ENCODE measurements at places on chromosomes 1 and 21.

DNA sequence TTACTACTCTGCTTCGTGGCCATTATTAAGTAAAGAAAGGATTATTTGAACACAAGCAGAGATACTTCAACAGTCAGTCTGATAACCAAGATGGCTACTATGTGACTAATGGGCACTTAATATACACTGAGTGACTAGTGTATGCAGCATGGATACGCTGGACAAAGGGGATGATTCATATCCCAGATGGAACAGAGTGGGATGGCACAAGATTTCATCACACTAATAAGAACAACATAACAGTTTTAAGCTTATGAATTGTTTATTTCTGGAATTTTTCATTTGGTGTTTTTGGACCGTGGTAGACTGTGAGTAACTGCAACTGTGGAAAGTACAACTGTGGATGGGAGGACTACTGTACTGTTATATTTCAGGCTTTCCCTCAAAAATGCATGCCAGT, 9.4 kb downstream of the ZCCHC17 start:
- DNase-seq: no peak

GRCh38 chr1:155106862-155107261, 20.8 kb upstream of the EFNA1 start:
- no peak for DNase-seq

DNA sequence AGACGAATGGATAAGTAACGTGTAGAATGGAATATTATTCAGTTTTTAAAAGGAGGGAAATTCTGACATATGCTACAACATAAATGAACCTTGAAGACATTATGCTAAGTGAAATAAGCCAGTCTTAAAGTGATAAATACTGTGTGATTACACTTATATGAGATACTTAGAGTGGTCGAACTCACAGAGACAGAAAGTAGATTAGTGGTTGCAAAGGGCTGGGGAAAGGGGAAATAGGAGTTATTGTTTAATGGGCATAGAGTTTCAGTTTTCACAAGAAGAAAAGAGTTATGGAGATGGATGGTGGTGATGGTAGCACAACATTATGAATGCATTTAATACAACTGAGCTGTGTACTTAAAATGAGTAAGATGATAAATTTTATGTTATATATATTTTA, 14.7 kb upstream of the AHCYL1 start:
- DNase-seq: no peak

DNA sequence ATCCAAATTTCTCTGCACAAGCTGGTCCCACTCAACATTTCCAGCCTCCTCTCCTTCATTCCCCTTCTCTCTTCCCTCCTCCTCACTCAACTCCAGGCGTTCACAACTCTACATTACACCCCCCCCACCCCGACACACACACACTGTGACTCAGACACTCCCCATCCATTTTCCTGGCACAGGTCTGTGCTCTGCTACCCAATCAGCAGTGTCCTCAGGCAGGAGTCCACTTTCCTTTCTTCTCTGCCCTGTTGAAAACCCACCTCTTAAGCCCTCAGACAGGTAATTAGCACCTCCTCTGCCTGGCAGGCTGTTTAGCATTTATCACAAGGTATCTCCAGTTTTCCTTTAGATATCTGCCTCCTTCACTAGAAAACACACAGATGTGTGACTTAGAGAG, 8.8 kb upstream of the LMX1A start:
- no peak for DNase-seq

DNA sequence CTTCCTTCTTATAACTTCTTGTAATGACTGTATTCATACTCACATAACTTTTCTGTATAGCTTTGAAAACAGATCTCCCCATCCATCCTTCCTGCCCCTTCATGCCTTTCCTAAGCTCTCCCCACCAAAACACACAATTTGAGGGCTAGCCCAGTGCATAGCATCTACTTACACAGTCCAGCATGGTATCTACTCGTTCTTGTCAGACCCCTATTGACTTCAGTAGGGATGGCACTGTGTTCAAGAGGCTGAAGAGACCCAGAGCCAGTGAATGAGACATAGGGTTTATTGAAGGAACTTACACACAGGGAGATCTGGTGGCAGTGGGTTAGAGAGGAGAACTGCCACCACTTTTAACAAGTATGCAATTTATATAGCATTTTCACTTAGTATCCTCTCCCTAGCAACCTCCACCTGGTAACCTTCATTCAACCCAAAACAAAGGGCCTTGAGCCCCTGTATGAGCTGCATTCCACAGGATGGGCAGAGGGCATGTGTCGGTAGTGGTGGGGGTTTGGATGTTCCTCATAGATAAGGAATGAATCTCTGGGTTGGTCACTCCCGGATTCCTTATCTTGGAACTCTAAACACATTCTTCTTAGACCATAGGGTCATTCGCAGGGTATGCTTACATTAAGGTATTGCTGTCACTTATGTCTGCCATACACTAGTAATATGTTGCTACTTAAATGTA, 64.9 kb upstream of the GNG12 start:
- no peak for DNase-seq

DNA sequence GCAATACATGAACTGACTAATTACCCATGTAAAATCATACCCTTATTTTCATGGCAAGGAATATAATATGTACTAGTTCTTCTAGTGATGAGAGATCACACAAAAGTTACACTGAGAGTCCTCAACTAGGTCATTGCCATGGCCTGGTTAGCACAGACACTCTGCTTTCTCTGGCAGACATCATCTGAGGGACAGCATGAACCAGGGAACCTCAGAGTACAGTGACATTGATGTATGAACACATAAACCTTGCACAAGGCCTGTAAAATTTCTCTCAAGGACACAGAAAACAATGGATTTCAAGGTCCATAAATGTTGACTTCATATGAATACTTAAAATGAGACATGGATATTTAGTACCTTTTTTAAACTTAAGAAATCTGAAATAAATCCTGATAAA, 108.8 kb upstream of the MAGI3 start:
- DNase-seq: no peak

DNA sequence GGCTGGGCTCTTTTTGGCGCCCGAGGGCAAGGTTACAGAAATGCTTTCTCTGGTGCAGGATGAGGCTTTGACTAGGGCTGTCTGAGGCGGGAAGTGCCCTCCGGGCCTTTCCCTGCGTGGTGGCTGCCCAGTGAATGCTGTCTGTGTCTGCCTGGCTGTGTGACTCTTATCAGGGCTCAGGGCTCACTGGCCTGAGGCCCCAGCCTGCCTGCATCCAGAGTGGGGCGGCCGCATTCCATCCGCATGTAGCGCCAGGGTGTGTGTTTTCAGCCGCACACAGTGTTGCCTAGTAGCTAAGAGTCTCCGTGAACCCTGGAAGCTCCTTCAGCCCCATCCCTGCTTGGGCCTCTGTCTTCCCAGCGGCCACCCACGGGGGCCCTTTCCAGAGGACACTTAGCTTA, 59.1 kb downstream of the FAAP20 start:
- no peak for DNase-seq

DNA sequence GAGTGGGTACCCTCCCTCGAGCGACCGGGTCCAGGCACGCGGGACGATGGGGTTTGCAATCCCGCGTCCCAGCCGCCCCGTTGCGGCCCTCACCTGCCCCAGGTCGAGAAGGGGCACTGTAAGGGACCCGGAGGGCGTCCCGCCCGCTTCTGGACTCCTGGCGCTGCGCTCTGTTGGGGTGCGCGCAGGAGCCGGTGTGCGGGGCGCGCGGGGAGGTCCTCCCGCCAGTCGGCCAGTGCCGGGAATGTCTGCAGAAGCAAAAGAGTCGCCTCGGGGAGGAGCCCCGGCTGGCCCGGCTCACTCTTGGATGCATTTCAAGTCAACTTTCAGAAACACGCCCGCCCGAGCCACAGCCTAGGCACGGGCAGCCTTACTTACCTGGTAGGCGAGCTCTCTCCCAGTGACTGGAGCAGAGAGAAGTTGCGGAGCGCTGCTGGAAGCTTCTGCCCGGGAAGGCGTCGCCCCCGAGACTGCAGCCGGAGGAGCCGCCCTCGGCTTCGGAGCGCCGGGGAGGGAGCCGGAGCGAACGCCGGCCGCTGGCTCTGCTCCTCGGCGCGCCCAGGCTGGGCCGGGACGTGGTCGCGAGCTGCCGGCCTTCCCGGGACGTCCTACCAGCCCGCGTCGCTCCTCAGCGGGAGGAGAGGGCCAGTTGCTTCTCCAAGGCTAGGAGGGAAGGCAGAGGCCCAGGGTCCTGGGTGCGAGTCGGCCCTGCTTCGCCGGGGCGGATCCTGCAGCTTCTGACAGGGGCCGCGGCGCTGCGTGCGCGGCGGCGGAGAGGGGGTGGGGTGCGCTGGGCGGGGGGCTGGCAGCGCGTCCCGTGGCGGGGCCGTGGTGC, at the start of gene LMX1A:
Gene LMX1A, minus strand, starts transcription at position 739 of the 835 bp plus-strand sequence. CDS start 1,156 bp downstream, outside the sequence.
- DNase-seq: no peak

- DNase-seq: no peak
These were observed 25.2 kb downstream of the CHD1L start for GRCh38 chr1:147267711-147268110.

All from activated gamma-delta T cell treated with Interleukin-2 at 50 U/mL for 16 hours (primary cell).